NCI-H2081 (cell line): ENCODE measurements at places on chromosomes 3 and 15.

- no peak for DNase-seq
These were observed 155.3 kb upstream of the MBNL1 start for GRCh38 chr3:152113413-152113812.

GRCh38 chr15:81118361-81118760 is 15.7 kb upstream of the CFAP161 start:
- DNase-seq, result no peak

DNA sequence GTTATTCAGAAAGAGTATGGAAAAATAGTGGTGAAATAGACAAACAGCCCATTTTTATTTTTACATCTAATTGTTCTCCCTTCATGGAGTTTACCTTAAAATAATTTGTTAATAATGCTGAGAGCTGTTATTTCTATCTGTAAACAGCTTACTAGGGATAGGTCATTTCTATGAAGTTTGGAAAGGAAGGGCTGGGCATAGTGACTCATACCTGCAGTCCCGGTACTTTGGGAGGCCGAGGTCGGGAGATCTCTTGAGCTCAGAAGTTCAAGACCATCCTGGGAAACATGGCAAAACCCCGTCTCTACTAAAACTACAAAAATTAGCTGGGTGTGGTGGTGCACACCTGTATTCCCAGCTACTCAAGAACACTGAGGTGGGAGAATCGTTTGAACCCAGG is 624.3 kb upstream of the LMCD1 start:
- DNase-seq, result no peak

- DNase-seq, result no peak
These were observed 42.0 kb upstream of the CHRM5 start for GRCh38 chr15:33926260-33926659.

- DNase-seq, result no peak
These were observed 66.1 kb upstream of the CTDSPL start for GRCh38 chr3:37795431-37796061.

GRCh38 chr3:49644684-49645083 is 29.5 kb upstream of the APEH start:
- DNase-seq, result no peak

GRCh38 chr3:183775781-183776180 is 49.6 kb downstream of the MAP6D1 start:
- DNase-seq, result no peak

DNA sequence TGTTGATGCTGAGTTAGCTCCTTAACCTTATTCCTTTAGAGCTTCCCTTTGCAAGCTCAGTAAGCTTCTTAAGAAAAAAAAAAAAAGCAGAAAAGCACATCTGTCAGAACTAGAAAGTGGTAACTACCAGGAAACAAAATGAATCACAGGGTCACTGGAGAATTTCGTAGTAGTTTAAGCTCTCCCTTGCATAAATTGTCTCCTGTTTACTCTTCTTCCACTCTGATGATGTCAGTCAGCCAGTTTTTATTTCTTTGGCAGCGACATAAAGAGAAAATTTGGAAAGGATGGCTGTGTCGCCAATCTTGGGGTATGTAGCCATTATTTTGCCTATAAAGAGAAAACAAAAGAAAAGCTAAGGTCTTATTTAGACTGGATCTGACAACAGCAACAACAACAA is 3.2 kb upstream of the GABRR3 start:
- DNase-seq, result no peak

- no peak for DNase-seq
These were observed 27.2 kb upstream of the GLCE start for GRCh38 chr15:69132977-69133861.

GRCh38 chr3:17302170-17302569 is 417.4 kb downstream of the PLCL2 start:
- no peak for DNase-seq

DNA sequence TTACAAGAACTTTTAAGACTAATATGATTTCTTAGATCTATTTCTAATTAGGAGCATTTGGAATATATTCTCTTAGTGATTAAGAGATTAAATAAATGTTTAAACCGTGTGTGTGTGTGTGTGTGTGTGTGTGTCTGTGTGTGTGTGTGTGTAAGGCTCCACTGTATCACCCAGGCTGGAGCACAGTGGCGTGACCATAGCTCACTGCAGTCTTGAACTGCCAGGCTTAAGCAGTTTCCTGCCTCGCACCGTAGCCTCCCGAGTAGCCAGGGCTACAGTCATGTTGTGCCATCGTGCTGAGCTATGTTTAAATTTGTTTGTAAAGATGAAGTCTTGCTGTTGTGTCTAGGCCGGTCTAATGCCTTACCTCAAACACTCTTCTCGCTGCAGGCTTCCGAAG is 109.4 kb downstream of the KLHL25 start:
- no peak for DNase-seq

DNA sequence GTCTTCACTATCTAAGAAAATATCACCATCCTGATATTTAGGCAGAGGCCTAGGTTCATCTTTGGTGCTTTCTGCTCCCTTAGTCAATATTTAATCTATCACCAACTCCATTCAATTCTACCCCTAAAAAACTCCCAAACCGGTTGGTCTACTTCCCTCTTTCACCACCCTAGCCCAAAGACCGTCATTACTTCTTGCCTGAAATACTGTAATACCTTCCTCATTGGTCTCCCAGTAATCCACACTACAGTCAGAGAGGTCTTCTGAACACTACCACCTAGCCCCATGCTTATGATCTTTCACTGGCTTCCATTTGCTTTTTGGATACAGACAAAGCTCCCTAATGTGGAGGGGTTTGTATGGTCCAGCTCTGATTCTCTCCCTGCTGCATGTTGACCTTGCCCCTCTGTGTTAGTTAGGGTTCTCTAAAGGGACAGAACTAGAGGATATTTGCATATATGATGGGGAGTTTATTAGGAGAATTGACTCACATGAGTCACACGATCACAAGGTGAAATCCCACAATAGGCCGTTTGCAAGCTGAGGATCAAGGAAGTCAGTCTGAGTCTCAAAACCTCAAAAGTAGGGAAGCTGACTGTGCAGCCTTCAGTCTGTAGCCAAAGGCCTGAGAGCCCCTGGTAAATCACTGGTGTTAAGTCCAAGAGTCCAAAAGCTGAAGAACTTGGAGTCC is 36.4 kb upstream of the ATP2C1 start:
- no peak for DNase-seq

GRCh38 chr15:39517122-39517855 is 63.6 kb upstream of the THBS1 start:
- DNase-seq, result no peak

GRCh38 chr15:97129674-97130073 is 799.2 kb downstream of the NR2F2 start:
- DNase-seq, result no peak

GRCh38 chr3:122962149-122962548 is 65.4 kb downstream of the SEMA5B start:
- no peak for DNase-seq

DNA sequence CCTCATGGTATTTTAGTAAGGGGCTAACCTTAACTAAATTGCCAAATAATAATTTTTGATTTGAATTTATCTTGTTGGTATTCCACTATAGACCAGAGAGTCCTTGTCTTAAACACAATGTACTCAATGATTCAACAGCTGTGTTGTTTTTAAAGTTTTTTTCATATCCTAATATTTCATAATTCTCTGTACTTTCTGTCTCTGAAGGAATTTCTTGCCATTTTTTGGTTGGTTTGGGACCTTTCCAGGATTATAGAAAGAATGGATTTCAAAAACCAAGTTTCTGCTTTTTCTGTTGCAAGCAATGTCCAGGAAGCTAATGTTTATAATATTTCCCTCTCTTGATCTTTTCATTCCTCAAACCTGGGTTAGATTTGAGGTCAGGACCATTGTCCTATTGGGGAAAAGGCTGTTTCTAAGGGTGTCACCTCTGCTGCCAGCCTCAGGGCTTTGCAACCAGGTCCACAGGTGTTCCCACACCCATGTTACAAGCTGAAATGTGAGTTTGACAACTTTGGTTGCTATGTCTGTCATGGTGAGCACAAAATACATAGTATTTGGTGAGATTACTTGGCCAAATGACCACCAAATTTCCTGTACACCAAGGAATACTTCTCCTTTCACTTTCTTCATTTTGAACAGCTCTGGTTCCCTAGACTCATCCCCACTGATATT is 363.7 kb upstream of the RGMA start:
- DNase-seq, result no peak

- no peak for DNase-seq
These were observed 54.5 kb downstream of the CCDC33 start for GRCh38 chr15:74290645-74291044.

DNA sequence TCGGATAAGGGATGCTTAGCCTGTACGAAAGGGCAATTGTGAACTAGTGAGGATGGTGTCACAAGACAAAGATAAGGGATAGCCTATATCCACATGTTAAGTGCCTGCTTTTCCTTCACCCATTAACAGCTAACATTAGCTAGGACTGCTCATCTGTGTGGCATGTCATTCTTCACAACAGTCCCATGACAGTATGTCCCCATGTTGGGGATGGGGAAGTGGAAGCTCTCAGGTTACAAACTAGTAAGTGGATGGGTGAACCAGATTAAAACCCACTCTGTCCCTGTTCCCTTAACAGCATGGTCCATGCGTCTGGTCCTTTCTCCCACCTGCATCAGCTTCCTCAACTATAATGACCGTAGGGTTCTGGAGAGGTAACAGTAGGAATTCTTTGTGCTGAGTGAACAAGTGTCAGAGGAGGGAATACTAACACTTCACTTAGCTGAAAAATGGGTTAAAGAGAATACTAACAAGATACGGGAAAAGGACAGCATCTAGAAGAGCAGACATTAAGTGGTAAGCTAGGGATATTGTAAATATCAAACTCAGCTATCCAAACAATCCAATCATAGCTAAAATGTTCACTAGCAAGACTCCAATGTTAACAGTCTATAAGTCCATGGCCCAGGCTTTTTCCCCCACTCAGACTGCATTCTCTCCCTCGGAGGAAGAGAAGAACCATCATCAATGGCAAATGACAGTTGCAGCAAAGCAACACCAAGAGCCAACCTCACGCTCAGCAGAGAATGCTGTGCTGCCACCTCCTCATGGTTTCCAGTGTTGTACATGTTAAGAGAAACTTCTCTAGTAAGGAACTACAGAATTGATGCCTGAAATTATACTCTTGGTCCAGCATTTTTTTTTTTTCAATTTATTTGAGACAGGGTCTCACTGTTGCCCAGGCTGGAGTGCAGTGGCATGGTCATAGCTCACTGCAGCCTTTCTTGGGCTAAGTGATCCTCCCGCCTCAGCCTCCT is 5.0 kb downstream of the RPLP1 start:
- DNase-seq, result no peak

DNA sequence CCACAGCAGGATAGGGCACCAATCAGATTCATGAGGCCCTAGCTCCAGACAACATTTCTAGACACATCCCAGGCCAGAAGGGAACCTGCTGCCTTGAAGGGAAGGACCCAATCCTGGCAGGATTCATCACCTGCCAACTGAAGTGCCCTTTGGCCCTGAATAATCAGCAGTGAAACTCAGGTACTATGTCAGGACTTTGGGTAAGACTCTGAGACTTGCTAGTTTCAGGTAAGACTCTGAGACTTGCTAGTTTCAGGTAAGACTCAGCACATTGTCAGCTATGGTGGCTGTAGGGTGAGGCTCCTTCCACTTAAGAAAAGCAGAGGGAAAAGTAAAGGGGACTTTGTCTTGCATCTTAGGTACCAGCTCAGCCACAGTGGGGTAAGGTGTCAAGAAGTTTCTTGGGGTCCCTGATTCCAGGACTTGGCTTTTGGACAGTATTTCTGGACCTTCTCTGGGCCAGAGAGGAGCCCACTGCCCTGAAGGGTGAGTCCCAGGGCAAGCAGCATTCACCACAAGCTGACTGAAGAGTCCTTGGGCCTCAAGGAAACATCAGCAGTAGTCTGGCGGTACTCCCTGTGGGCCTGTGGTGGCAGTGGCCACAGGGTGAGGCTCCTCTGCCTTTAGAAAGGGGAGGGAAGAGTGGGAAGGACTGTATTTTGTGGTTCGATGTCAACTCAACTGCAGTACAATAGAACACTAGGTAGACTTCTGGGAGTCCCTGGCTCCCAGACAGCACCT is 13.7 kb upstream of the COL8A1 start:
- DNase-seq, result no peak

- no peak for DNase-seq
These were observed 189.7 kb upstream of the STT3B start for GRCh38 chr3:31343075-31343474.

GRCh38 chr15:65663521-65663920 is 41.8 kb downstream of the SLC24A1 start:
- DNase-seq, result no peak

DNA sequence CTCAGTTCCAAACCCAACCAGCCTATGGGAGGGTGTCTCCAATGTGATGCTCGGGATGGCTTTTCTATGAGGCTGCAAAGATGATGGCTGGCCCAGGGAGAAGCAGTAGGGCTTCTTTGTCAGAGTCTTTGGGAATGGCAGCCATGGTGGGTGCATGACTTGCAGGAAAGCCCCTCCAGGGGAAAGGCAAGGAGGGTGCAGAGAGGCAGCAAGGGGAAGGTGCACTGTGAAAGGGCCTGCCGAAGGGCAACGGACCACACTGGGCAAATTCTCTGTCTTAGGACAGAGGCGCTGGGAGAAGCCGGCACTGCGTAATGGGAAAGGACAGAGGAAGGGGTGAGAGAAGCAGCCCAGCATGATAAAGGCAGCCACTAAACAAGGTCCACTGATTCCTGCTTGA is 302.8 kb upstream of the LYSMD4 start:
- DNase-seq, result no peak

DNA sequence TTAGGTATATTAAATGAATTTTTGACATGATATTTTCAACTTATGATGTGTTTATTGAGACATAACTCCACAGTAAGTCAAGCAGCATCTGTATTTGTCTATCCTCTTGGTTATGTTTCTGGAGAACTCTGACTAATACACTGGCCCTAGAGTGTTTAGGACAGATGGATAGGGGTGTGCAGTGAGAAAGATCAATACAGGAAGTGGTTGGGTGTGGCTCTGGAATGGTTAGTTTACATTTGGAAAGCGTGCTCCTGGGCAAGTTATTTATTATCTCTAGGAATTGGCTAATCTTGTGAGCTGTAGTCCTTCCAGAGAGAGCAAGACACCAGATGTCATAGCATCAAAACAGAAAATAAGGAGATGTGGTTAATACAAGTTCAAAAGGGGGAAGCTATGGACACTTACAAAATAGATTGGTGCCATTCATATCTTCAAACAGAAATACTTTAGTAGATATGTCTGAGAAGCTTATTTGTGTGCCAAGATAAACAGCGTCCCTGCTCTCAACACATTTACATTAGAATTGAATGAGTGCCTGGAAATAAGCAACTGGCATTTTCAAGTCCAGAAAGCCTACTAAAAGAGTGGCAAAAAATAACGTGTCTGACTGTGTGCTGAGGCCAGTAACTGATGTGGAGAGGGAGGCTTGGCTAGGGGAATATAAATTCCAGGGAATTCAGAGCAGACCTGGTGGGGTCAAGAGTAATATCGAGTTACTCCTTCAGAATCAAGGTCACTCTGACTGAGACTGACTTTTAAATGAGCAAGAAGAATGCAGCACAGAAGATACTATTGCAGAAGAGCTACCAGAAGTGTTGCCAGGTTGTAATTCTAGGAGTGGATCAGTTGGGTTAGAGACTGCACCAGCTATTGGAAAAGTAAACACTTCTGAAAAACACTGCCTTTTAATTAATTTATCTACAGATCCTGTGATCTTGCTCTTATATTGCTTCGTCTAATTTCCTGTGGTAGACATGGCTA is 33.4 kb upstream of the PLAAT1 start:
- peak; percentile 25 for DNase-seq
